ENCODE measurements at places on chromosomes 6 and 20.

DNA sequence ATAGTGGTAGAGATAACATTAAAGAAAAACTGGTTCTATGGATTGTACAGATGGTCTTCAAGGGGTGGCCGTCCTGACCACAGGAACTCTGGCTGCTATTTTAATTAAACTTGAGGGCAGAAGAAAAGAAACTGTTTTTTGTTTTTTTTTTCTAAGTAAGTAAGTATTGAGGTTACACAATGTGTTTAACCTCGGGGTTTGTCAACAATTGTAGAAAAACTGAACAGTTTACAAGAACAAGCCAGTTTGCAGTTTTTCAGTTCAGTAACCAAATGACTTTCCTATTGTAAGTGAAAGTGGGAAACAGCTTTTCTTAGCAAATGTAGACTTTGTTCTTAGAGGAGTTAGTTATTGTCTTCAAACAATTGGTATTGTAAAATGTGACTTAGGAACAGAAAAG is 77.0 kb downstream of the PLCB1 start:
- no peak for DNase-seq

GRCh38 chr6:28541996-28542395 is 16.3 kb downstream of the GPX5 start:
- DNase-seq, result no peak

DNA sequence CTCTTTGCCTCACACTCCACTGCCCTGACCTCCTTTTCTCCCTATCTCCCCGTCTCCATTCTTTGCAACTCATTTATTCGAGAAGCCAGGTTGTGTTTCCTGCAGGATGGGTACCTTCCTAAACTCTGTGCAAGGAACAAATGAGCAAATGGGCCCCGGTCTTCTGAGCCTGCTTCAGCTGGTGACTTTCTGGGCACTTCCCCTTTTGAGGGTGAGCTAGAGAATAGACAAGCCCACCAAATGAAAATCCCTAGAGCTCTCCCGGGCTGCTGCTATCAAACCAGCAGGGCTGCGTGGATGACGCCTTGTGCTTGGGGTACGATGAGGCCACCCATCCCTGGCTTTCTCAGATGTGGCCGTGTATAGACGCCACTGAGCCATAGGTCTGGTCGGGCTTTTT is 91.0 kb upstream of the FOXA2 start:
- DNase-seq, result no peak

GRCh38 chr6:166957087-166957804 is 896 bp upstream of the RNASET2 start:
- DNase-seq, result no peak

GRCh38 chr6:125717120-125717731 is 32.2 kb upstream of the HEY2 start:
- no peak for DNase-seq

DNA sequence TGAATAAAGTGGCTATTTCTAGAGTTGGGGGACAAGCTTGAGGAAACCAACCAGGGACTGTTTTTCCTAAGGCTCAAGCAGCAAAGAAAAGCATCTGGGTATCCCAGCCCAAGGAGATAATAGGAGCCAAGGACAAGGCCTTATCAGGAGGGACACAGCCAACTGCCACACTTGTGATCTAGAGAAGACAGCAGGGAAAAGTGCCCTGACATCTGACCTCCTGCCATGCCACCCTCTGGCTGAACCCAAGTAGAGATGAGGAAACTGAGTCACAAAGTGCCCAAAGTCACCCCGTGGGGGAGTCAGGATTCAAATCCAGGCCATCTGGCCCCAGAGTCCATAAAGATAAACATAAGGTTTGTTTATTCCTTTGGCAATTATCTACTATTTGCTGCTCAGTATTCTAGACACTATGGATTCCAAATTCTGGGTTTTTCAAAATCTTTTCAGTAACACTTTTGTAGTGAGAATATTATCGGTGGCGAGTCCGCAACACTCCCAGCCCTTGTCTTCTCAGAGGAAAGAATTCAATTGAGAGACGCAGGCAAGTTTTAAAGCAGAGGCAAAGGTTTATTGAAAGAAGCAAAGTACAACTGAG is 3.5 kb upstream of the LBP start:
- no peak for DNase-seq

DNA sequence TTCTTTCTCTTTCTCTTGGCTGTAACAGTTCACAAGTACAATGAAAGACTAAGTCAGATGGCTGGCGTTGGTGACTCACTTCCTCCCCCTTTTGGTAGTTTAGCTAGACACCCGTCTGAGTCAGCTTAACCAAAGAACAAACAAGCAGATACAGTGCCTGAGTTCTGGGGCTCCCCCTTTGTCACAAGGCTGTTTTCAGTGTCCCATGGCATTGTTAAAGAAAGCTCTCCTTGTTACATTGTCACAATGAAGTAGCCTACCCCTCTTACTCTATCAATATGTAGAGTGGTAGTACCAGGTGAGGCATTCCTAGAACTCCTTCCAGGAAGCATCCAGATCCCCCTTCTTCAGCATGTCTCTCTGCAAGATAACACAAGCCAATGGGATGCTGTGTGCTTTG is 38.6 kb downstream of the KIAA0408 start:
- DNase-seq, result peak; percentile 79

- no peak for DNase-seq
Measured at GRCh38 chr6:75436869-75437268, 56.7 kb downstream of the FILIP1 start.

DNA sequence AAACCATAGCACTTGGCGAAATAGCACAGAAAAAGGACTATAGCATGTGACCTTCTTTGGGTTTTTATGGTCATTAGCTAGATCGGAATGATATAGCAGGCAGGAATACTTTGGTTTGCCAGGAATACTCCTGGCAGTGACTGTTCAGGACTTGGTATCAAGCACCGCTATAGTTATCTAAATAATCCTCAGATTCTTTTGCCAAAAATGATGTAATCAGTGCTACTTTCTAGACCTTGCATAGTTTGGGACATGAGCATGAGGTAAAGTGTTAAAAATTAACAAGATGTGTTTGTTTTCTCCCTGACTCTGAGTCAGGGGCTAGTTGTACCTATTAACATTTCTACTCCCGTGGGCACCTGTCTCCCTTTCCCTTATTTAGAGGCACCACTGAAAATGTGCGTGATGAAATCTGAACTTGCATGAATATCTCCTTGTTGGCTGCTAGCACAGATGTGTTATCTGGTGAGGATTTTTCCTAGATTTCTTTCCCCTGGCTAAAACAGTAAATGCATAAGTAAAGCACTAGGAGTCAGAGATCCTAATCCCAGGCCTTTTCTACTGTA is 511.0 kb downstream of the CDKAL1 start:
- DNase-seq, result no peak

DNA sequence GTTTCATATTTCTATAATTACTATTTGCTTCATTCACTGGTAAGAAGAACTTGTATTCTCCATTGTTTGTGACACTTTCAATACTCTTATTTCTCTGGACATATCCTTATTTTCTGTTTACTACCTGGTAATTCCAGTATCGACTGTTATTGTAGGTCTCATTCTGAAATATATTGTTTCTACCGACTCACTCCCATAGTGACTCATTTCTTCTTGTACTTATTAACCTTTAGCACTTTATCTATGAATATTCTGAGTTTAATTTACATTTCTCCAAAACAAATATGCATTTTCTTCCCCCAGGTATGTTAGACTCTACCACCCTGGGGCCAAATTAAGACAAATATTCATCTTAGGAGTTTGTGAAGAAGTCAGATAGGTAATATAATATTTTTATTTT is 164.5 kb upstream of the BTBD3 start:
- no peak for DNase-seq

- no peak for DNase-seq
Measured at GRCh38 chr6:10886691-10887502, at the start of gene SYCP2L. SYCP2L (plus strand) TSS chr6:10887052; CDS start chr6:10887127, 75 bp downstream.

DNA sequence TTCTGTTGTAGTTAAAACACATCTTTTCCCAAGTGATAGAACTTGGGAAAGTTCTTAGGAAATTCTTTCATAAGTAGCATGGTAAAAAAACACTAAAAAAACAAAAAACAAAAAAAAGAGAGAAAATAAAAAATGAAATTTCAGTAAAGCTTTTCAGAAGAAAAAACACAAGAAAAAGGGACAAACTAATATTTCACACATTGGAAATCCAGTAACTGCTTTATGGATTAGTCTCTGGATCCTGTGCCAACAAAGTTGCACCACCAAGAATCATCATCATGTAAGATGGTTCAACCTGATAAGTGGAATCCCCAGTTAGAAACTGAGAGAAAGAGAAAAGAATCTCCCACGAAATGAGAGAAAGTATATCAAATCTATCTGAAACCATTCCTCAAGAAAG is 144.2 kb downstream of the GMDS start:
- no peak for DNase-seq

GRCh38 chr6:98014442-98015201 is 731.6 kb upstream of the MMS22L start:
- DNase-seq, result no peak

DNA sequence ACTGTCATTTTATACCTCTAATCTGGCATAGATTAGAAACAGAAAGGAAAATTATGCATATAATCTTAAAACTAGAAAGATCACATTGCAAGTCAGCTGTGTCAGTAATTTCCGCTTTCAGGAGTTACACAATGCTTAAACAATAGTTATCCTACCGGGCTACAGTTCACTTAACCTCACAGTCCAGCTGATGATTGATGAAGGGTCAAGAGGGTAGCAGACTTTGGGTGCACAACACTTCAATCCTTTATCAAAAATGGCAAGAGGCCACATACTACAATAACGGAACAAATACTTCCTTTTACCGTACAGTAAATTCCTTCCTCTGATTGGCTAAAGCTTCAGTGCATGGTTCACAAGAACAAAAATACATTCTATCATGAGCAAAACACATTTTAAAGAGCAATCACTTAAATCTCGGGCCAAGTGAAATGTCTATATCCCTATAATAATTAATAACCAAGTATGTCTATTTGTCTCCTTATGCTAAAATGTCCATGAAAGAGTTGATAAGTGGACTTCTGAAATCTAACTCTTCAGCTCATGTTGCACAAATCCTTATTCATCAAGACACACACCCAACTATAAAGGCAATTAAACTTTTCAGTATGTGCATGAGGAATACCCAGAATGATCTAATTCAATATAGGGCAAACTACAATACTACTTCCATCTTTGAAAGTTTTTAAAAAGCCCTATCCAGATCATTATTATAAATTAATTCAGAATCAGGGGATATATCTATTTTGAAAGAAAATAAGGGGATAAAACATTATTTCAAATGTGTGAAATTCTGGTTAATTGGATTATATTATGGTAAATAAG is 76.8 kb downstream of the HIVEP2 start:
- no peak for DNase-seq

GRCh38 chr20:61614706-61615100 is 362.6 kb downstream of the CDH4 start:
- peak; percentile 70 for DNase-seq

GRCh38 chr20:34984756-34985261 is 29.1 kb downstream of the MYH7B start:
- no peak for DNase-seq

DNA sequence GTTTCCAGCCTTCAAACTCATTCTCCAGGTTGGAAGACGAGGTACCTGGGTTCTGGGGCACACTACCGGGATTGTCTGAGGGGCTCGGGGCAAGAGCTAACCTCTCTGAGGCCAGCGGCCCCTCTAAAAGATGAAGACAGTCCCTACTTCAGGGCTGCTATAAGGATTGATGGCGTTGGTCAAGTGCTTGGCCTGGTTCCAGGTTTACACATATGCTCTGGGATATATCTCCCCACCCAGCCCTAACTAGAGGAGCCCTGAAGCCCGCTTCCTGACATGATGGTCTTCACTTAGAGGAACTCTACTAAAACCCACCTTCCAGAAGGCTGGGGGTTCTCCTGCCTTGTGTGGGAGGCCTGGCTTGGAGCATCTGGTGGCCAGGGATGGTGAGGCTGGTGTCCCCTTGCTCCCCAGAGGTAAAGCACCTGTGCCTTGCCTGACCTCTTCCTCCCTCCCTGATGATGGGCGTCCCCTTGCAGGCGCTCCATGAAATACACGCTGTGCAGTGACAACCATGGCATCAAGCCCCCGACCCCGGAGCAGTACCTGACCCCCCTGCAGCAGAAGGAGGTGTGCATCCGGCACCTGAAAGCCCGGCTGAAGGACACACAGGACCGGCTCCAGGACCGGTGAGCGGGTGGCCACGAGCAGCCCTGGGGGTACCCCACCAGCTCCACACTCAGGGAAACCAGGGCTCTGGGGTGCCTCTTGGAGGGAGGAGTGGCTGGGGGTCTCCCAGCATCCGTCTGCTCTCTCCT is 28.7 kb downstream of the SDCBP2 start:
- peak; percentile 52 for DNase-seq

GRCh38 chr20:2151858-2152281 is 50.2 kb downstream of the STK35 start:
- DNase-seq, result no peak

DNA sequence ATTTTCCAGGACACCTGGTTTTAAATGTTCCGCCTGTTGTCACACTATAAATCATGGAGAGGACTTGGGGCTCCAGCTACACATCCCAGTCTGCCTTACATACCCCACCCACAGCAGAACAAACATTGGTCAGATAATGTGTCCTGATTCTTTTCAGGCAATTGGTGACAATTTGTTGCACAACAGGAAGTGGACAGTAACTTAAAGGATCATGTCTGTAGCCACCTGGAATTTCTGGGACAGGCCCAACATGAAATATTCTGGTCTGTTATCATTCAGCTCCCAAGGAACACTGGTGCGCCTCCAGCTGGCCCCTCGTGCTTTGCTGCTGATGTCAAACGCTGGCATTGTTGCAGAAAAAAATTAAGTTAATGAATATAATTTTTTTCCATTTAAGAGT is 117.2 kb downstream of the SOBP start:
- no peak for DNase-seq

DNA sequence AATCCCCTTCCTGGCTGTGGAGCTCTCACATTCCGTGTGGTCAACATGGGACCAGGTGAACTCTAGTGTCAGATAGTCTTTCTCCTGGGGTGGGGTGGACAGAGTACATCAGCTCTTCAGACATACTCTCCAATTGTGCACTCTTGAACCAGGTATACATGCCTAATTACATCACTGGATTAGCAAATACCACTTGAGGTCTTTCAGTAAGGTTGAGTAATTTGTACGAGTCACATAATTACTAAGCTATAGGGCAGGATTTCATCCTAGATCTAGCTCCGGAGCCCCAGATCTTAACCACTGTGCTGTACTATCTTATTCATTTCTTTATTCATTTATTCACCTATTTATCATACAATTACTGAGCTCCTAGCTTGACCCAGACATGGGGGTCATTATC is 821.3 kb downstream of the TFAP2A start:
- no peak for DNase-seq

- peak; percentile 69 for DNase-seq
Measured at GRCh38 chr6:8983202-8983688, 547.9 kb upstream of the SLC35B3 start.

GRCh38 chr6:132494954-132495353 is 18.0 kb downstream of the STX7 start:
- no peak for DNase-seq

DNA sequence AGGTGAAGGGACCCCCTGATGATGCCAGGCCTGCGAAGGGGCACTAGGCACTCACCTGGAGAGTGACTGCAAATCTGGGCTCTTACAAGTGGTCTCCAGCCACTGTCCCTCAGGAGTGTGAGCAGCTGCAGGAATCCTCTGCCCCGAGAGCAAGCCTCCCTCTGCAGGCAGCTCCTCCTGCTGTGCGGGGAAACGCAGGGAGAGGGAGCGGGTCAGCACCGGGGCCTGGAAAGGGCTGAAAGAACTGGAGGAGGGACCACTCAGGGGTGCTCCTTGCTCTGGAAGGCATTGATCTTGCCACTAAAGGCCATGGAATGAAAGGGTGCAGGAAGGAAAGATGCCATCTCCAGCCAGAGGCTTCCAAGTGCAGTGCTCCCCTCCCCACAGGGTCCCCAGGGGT is 168.0 kb downstream of the CDH4 start:
- DNase-seq, result no peak

Data from posterior cingulate gyrus (tissue), 11 donors.